ENCODE measurements at places on chromosomes 16 and 17. TPM values are rescaled to one million over a fixed set of nuclear protein-coding genes. Genes with fewer than 3 reads are reported as not detected.

GRCh38 chr17:50863221-50863843 is 2.8 kb downstream of the TOB1 start:
- peak; percentile 75 for DNase-seq

The FBXO39 gene
- total RNA-seq = not detected

DNA sequence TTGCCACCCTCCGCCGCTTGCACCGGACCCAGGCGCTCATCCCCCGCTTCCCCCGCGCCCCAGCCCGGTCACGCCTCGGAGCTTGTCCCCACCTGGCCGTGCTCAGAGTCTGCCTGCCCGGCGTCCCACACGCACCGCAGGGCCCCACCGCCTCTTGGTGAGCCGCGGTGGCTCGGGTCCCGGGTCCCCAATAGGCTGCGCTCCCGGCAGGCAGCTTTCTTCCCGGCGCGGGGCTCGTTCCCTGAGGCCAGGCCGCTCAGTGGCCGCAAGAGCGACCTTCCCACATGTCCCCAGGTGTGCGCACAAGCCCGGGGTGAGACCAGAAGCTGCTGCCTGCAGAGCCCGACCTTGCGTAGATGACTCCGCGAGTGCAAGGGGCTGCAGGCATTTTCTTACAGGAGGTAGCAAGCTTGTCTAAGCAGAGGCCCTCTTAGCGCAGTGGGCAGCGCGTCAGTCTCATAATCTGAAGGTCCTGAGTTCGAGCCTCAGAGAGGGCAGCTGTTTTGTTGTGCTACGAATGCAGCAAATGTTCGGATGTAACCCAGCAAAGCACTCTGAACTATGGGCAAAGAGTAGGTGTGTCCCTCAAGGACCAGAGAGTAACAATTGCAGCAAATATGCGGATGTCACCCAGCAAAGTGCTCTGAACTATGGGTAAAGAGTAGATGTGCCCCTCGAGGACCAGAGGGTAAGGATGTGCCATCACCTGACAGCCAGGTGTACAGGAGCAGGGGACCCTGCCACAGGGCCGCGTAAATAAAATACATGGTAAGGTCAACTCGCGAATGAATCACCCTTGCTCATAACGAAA is 15.6 kb downstream of the TLE7 start:
- no peak for DNase-seq

DNA sequence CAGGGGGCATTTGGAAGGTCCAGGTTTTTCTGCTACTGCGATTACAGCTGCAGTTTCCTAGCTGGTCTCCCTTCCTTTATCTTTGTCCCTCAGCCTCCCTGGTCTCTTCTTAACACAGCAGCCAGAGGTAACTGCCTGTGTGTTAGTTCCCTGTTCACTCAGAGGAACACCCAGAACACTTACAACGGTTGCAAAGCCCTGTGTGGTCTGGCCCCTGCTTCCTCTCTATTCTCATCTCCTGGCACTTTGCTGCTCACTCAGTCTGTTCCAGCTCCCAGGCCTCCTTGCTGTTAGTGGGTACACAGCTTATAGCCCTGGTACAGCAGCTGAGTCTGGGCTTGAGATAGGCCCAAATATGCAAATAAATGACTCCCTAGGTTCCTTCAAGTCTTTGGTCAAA is 16.4 kb downstream of the NTN1 start:
- DNase-seq = no peak

DNA sequence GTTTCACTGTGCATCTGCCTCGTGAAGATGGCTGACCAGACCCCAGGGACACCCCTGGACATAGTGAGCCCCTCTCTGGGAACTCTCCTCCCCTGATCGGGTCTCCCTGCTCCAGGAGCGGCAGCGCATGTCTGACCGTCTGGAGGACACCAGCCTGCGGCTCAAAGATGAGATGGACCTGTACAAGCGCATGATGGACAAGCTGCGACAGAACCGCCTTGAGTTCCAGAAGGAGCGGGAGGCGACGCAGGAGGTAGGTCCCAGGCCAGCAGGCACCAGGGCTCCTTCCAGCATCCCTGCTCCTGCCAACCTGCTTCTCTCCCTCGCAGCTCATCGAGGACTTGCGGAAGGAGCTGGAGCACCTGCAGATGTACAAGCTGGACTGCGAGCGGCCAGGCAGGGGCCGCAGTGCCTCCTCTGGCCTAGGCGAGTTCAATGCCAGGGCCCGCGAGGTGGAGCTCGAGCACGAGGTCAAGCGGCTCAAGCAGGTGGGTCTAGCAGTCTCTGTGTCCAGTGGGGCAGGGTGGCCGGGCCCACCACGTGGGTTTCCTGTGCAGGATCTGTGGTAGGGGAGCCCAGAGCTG is 136.9 kb downstream of the RAB11FIP4 start:
- no peak for DNase-seq

DNA sequence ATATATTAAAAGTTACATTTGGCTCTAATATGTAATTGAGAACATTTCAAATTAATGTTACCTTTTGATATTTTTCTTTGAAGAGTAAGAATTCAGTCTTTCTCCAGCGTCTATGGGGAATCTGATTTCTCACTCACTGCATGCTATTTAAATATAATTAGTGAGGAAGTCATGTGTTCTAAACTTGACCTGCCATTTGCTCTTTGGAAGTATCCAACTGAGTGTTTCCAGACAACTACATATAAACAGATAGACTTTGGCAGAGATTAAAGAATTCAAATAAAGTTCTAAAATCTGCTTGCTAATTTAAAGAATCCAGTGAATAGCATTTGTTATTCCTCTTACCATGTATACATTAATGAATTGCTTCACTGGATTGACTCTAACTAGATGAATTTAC is 23.5 kb downstream of the OMG start:
- DNase-seq = no peak

GRCh38 chr17:50348522-50349242 is 2.8 kb downstream of the XYLT2 start:
- no peak for DNase-seq

The TP53TG3 gene
- total RNA-seq = not detected

DNA sequence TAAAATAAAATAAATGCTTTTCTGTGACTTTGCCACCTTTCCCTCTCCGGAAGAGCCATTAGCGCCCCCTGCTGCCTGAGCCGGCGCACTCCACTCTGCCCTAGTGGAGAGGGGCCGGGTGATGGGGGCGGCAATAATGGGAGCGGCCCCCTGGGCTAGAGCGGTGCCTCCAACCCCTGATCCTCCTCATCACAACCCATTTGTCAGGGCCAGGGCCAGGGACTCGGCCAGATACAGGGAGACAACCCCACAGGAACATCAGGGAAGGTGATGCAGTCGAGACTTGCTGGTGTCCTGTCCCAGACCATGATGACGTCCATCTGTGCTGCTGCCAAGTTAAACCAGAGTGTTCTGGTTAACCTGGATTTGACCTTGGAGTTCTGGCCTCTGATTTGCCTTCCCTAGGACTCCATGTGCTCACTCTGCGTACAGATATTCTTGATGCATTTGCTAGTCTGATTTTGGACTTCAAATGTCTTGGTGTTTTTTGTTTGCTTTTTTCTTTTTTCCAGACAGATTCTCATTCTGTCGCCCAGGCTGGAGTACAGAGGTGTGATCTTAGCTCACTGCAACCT is 46.1 kb upstream of the BPTF start:
- DNase-seq = no peak

DNA sequence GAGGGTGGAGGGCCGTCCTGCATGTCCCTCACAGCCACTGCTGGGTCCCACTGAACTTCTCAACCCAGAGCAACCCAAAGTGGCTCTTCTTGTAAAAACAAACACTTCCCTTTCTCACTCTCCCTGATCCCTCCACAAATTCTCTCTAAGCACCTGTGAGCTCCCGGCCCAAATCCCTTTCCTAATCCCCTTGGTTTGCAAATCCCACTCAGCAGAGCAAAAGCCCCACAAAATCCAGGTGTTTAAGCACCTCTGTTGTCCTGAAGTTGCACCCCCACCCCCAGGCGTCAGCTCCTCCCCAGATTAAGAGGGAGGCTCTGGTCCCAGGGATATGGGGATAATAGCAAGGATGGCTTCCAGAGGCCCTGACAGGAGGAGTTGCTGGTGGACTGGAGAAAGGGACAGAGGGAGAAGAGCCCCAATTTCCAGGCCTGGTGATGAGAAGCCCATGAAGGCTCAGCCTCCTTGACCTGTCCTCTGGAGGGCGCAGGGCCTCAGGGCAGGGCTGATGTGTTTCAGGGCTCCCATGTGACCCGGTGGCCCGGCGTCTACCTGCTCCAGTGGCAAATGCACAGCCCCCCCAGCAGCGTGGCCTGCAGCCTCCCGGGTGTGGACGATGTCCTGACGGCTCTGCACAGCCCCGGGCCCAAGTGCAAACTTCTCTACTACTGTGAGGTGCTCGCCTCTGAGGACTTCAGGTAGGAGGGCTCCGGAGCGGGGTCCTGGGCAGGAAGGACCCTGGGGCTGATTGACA is 23.0 kb downstream of the NAGPA start:
- DNase-seq = no peak

Measured in gastrocnemius medialis (tissue), 4 donors.